ENCODE measurements at places on chromosomes 16 and 17. TPM values are rescaled to one million over a fixed set of nuclear protein-coding genes. Genes with fewer than 3 reads are reported as not detected.
A peak's percentile ranks its signal among the peaks of the same experiment; 100 is the strongest.

DNA sequence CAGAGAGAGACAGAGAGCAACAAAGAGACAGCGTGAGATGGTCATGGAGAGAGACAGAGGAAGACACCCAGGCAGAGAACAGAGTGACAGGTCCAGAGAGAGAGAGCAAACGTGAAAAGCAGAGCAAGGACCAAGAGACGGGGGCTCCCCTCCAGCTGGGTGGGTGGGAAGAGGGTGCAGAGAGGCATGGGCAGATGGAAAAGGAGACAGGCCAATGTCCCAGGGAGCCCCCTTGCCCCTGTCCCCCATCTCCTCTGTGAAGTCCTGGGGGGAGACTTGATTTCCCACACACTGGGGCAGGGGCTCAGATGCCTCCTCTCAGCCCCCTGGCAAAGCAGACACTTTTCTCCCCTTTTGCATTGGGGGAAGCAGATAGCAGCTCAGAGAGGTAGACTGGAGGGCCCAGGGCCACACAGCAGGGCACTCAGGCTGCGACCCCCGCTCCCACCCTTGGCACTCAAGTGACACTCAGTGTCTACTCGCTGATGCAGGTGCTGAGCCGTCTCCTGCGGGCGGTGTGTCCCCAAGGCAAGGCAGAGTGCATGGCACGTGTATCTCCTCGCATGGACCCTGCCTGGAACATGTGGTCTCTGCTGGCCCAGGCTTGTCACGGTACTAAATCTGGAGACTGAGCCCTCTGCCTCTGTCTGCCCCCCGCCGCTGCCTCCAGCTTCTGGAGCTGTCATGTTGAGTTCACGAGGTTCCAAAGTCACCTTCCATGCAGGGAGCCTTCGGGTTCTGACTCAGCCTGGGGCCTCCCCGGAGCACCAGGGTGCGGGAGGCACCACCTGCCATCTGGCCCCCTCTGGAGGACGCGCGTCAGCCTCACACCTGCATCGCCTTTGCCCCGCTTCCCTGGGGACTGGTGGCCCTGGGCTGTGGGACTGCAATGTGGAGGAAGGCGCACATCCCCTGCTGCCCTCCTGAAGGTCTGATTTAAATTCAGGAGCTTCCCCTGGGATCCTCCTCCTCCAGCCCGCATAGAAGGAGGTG, 215.9 kb upstream of the GSE1 start:
- DNase-seq, result no peak

- DNase-seq, result no peak
Measured at GRCh38 chr16:63925221-63925620, 1196.6 kb downstream of the CDH11 start.

The KCTD13 gene
- 25.8 TPM for total RNA-seq

DNA sequence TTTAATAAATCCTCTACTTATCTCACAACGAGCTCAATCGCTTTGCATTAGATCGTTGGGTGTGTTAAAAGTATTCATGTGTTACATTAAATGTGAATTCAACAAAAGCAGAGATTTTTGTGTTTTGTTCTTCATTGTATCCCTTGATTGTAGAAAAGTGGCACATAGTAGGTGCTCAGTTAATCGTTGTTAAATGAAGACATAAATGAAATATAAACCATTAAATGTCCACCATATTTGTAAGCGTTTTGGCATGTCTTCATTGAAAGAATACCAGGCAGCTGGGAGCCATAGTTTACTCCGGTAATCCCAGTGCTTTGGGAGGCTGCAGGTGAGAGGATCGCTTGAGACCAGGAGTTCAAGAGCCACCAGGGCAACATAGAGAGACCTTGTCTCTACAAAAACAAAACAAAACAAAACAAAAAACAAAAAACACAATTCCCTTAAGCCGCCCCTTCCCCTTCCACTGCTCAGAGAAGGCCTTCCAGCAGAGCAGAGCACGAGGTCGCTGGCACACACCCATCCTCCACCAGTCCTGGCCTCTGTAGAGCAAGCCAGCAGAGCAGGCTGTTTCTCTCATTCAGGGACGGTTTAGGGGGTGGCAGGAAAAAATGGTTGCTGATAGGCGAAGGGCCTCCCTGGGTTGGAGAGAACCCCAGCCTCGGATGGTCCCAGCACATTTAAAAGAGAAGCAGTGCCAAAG, 673 bp upstream of the CHD9 start:
- DNase-seq, result peak; percentile 80

DNA sequence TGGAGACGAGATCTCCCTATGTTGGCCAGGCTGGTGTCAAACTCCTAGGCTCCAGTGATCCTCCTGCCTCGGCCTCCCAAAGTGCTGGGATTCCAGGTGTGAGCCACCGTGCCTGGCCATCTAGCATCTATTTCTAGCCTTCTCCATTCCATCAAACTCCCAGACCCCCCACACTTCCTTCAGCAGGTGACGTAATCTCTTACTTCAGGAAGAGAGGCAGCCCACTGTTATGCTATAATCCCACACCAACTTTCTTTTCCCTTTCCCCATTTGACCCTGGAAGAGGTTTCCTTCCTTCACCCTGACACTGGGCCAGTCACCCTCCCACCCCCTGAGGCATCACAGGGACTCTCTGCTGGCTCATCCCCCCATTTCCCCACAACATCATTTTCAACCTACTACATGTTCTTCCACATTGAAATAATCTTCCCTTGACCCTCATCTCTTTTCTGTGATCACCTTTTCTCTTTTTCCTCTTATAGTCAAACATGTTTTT, 7.6 kb downstream of the ITGA2B start:
- DNase-seq, result peak; percentile 12

The LLGL2 gene
- total RNA-seq, result 262 TPM

All from kidney (tissue), 22 donors.